ENCODE measurements at places on chromosomes 1 and 21. TPM values are rescaled to one million over a fixed set of nuclear protein-coding genes. Genes with fewer than 3 reads are reported as not detected.

CPTP gene
- 32.5 TPM for total RNA-seq

DNA sequence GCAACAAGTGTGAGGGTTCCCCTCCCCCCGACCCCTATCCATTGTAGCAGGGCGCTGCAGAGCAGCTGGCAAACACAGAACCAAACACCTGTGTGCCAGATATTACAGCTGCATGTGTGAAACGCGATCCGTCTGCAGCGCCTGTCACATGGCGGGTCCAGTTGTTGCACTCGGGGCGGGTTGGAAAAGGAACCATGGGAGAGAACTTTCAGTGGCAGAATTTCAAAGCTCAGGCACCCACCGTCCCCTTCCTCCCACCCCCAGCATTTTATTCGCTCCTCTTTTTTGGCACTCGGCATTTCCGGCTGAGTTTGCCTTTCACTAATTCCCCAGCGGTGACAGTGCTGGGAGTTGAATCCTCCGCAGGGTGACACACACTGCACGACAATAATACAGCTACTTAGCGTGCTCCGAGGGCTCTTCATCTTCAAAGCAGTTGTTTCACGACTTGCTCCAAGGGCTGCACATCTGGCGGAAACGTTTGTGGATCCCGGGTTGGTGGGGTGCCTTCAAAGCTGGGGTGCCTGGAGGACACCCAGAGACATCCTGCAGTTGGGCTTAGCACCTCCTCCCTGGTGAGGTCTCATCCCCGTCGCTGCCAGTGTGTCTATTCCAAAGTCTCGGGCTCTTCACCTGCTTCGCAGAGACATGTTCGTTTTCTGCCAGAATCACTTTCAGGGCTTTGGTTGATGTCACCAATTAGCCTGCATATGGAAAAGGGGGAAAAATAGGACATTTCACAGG lies 180.7 kb downstream of the ZBTB18 start:
- H3K4me3 ChIP-seq: peak overlapping the region; percentile 25
- DNase-seq: no peak
- H3K27me3 ChIP-seq: peaks cover 4% of the 10 kb centered on the region

DNA sequence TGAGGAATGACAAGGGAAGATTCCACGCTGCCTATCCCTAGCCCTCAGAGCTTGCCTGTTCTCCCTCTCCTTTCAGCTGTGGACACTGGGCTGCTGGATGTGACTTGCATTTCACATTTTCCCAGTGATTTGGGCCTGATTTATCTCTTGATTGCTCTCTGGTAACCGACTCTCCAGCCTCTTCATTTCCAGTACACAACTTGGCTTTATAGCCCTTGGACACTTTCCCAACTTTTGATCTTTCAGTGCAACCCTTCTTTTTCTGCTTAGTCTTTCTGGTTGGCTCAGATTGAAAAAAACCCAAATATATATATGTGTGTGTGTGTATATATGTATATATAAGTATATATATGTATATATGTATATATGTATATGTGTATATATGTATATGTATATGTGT lies 138.3 kb downstream of the RYR2 start:
- no peak overlapping the region for H3K4me3 ChIP-seq
- no peaks in the 10 kb centered on the region for H3K4me1 ChIP-seq
- H3K36me3 ChIP-seq: no peaks in the 10 kb centered on the region
- no peak overlapping the region for H3K27ac ChIP-seq
- no peak for DNase-seq

- no peak for DNase-seq
- no peak overlapping the region for H3K4me3 ChIP-seq
- H3K4me1 ChIP-seq: peaks cover 14% of the 10 kb centered on the region
- no peaks in the 10 kb centered on the region for H3K36me3 ChIP-seq
- H3K27ac ChIP-seq: no peak overlapping the region
Measured at GRCh38 chr1:21592086-21592865, 76.9 kb downstream of the RAP1GAP start.

All from suprapubic skin (tissue), 4 donors.